ENCODE measurements at places on chromosomes 4 and X.

DNA sequence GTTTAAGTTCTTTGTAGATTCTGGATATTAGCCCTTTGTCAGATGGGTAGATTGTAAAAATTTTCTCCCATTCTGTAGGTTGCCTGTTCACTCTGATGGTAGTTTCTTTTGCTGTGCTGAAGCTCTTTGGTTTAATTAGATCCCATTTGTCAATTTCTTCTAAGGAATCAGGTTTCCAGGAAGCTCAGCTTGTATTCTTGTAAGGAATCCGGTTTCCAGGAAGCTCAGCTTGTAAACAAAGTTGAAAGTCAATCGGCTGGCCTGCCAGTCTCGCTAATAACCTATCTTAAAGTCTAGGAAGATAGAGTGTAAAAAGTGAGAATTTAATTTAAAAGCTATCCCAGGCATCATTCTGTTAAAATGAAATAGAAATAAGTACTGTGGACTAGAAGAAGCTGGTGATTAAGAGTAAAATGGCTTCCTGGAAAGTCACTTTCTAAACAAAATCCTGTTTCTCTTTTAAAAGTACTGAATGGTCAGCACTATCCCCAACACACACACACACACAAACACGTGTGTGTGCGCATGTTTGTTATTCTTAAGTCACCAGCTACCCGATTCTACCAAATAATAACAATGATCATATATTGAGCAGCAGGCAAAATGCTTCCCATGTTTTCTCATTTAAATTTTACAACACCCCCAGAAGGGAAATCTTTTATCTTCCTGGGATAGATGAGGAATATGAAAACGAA, 171.7 kb downstream of the PAPSS1 start:
- no peak for DNase-seq

GRCh38 chrX:49309401-49309981, 6.0 kb downstream of the GAGE10 start:
- DNase-seq: no peak

DNA sequence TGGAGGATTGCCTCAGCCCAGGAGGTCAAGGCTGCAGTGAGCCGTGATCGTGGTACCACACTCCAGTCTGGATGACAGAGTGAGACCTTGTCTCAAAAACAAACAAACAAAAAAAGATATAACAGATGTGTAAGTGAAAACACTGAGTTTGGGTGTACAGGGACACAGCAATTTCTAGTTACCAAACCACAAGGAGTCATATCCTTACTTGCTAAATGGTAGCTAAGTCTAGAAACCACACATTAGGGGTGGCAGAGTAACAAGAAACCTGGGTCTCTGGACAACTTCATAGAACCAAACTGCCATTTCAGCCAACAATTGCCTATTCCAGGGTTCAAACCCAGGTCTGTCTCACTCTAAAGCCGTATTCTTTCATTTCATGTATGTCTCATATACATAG, 20.8 kb downstream of the PPEF2 start:
- DNase-seq: no peak

DNA sequence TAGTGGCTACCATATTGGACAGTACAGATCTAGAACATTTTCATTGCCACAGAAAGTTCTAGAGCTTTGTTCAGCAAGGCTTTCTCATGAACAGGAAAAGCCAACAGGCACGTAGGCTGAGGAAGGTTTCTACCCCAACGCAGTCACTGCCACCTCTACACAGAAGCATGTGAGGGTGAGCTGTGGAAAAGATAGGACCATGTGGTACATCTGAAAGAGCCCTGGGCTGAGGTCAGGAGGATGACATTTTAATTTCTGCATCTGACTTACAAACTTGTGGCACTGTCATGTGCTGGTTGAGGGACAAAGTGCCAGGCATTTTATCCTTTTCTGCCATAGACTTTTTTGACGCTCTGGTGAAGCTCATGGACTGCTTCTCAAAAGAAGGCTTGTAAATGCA, 454.2 kb downstream of the BCOR start:
- no peak for DNase-seq

DNA sequence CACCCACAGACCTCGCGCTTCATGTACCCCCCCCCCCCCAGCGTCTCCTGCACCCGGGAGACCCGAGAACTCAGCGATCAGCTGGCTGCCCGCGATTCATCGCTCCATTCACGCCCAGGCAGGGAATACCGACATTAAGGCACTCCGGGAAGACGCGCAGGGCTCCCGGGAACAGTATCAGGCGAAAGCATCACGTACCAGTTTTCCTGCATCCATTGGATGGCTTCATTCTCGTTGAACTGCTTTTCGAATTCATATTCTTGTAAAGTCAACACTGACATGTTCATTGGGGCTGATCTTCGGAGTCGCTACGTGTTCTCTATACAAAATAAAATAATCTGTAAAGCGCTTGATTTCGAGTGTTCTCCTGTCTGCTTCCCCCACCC, 373 bp downstream of the ELOVL6 start:
- peak; percentile 51 for DNase-seq

- DNase-seq: peak; percentile 27
Measured at GRCh38 chr4:125244848-125245450, 69.8 kb upstream of the FAT4 start.

DNA sequence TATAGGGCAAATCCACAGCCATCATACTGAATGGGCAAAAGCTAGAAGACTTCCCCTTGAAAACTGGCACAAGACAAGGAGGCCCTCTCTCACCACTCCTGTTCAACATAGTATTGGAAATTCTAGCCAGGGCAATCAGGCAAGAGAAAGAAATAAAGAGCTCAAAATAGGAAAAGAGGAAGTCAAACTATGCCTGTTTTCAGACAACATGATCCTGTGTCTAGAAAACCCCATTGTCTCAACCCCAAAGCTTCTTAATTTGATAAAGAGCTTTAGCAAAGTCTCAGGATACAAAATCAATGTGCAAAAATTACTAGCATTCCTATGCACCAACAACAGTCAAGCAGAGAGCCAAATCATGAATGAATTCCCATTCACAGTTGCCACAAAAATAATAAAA, 160.3 kb downstream of the CXXC4 start:
- DNase-seq: no peak

GRCh38 chr4:124946696-124947095, 234.2 kb upstream of the ANKRD50 start:
- DNase-seq: peak; percentile 35

GRCh38 chr4:144574000-144574399, 72.0 kb upstream of the HHIP start:
- DNase-seq: no peak

GRCh38 chrX:76915836-76916235, 488.3 kb downstream of the MAGEE1 start:
- DNase-seq: no peak

GRCh38 chr4:158796370-158797140, 27.7 kb downstream of the FNIP2 start:
- DNase-seq: peak; percentile 18

GRCh38 chrX:10795721-10796120, 175.3 kb upstream of the MID1 start:
- no peak for DNase-seq

DNA sequence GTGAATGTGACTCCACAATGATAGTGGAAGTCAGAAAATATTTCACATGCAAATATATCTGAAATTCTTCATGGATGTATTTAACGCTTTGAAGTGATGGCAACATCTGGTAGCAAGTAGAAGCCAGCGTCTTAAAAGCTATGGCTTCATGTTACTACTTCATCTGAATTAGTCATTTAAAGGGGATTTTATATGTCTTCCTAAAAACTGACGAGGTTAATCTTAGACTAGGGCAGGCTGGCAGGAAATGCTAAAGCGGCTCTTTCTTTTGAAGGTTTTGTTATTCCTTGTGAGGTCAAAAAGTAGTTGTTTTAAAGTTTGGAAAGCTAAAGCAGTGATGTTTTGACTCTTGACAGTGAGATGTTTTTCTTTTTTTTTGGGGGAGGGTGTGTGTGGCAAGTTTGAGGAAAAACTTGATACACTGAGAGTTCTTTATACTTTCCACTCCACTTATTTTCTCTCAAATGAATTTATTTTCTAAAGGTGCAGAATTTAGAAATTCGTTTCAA, 22.6 kb downstream of the PLS3 start:
- peak; percentile 32 for DNase-seq

GRCh38 chrX:103073467-103073866, 9.5 kb upstream of the BEX1 start:
- no peak for DNase-seq

- no peak for DNase-seq
Measured at GRCh38 chr4:91746551-91746950, 557.2 kb upstream of the GRID2 start.

DNA sequence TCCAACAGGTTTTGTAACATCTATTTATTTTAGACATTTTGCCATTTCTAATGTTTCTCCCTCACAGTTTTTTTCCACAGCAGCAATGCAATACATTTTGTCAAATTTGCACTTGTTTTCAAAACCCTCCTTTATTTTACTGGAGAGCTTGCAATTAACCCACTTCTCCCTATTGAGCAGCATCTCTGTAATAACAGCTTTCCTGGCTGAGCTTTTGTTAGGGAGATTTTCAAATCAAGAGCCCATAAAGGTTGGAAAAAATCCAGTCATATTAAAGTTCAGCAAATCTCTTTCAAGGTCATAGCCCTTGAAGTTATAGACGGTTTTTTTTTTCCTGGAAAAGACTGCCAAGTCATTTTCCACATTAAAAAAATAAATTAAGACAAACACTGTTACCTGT, 450.6 kb upstream of the TENM3 start:
- DNase-seq: no peak

- DNase-seq: no peak
Measured at GRCh38 chr4:38088321-38088720, 128.1 kb downstream of the PTTG2 start.

- DNase-seq: no peak
Measured at GRCh38 chr4:4855301-4856070, 4.0 kb upstream of the MSX1 start.

DNA sequence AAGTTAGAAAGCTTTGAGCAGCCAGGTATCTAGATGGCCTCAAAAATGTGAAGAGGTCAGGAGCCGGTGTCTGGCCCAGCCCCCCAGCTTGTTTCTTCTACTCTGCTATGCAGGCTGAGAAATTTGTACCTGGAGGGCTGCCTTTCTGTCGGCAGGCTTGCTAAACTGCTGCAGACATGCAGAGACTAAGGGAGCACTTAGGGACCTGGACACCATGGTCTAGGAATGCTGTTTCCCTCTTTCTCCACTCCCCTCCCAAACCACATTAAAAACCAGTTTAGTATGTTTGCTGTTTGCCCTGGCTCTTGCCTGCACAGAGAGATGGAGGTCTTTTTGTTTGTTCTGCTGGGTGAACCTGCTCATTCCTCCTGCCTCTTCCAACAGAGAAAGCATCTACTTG, 157.1 kb upstream of the DGKK start:
- DNase-seq: no peak

DNA sequence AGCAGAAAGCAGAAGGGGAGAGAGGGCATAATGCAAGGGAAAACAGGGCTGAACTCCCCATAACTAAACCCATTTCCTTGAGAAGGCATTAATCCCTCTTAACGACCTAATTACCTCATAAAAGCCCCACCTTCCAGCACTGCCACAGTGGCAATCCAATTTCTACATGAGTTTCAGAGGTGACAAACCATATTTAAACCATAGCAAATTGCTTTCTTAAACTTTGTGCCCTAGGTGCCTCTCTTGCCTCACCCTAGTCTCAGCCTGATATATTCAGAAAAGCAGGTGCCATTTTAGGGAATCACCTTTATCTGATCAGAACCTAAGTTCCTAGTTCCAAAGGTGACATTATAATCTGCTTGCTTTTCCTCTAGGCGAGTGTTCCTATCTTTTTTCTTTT, 48.9 kb downstream of the SLC34A2 start:
- DNase-seq: no peak

- DNase-seq: no peak
Measured at GRCh38 chrX:19293606-19294325, 50.0 kb upstream of the PDHA1 start.

DNA sequence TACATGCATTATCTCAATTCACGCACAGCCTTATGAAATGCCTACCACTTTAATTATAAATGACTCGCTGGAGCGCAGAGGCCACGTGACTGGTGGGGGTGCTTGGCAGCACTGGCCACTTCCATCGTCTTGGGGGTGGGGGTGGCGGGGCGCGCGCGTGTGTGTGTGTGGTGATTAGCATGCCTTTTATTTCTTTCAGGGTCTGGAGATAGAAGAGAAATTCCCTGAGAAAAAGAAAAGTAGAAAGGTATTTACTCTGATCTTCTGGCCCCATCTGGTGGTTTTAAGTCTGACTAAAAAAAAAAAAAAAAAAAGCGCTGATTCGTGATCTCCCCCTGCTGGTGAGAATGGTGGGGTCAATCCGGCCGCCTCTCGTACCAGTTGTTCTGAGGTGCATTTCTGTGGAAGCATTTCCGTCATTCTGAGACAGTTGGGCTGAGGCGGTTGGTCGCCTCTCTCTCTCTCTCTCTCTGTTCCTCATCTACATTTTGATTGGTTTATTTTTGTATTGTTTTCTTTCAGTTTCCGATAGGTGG, at the start of gene CCNB3:
Gene CCNB3, plus strand, starts transcription at position 402 of the 536 bp plus-strand sequence. CDS start 80,399 bp downstream, outside the sequence.
- DNase-seq: peak; percentile 69

DNA sequence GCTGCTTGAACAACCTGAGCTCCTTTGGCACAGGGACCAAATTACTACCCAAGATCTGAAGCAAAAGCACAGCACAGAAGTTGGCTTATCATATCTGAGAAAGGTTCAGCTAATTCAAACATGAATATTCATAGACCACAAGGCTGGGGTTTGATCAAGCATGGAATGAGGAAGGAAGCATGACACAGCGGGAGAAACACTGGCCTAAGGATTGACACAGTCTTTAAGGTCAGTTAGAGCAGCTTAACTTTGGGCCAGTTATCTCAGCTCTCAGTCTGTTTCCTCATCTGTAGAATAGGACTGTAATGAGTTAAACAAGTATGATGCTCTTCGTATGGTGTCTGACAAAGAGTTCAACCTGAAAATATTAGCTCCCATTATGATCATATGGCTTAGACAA, 88.5 kb upstream of the CBR4 start:
- DNase-seq: no peak

DNA sequence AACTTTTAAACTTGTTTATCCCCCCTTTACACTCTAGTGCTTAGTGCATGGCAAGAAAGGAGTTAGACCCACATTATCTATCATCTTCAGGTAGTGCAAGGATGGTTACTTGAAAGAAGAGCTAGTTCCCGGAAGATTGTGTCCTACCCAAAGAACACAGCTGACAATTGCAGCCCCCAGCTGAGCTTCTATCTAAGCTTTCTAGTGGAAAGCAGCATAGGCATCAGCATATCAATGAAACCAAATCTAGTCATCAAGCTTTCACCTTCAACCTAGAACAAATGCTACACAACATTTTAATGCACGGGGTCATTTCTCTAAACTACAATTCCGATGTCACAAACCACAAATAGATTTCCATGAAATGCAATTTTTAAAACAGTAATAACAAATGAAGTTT, 88.9 kb upstream of the TFDP3 start:
- DNase-seq: no peak

- no peak for DNase-seq
Measured at GRCh38 chrX:45811326-45811725, 610.6 kb upstream of the DIPK2B start.

- DNase-seq: no peak
Measured at GRCh38 chr4:118898684-118899138, 10.1 kb downstream of the SYNPO2 start.
